ENCODE measurements at places on chromosomes 3 and 15. TPM values are rescaled to one million over a fixed set of nuclear protein-coding genes. Genes with fewer than 3 reads are reported as not detected.

- DNase-seq, result peak; percentile 41
- H3K4me3 ChIP-seq, result no peak overlapping the region
- peaks cover 17% of the 10 kb centered on the region for H3K27me3 ChIP-seq
- no peaks in the 10 kb centered on the region for H3K36me3 ChIP-seq
- no peak overlapping the region for H3K27ac ChIP-seq
- no peaks in the 10 kb centered on the region for H3K4me1 ChIP-seq
Measured at GRCh38 chr15:88274553-88275460, 18.3 kb upstream of the NTRK3 start.

The PPCDC gene
- 26.1 TPM for total RNA-seq

GRCh38 chr3:82386647-82387046, 625.2 kb upstream of the GBE1 start:
- DNase-seq, result no peak
- no peak overlapping the region for H3K27ac ChIP-seq
- no peaks in the 10 kb centered on the region for H3K4me1 ChIP-seq
- no peaks in the 10 kb centered on the region for H3K36me3 ChIP-seq

The FBXW12 gene
- not detected for total RNA-seq
